ENCODE measurements at places on chromosomes 4 and X.

GRCh38 chrX:130034178-130034577 lies 51.7 kb downstream of the BCORL1 start:
- DNase-seq, result no peak

DNA sequence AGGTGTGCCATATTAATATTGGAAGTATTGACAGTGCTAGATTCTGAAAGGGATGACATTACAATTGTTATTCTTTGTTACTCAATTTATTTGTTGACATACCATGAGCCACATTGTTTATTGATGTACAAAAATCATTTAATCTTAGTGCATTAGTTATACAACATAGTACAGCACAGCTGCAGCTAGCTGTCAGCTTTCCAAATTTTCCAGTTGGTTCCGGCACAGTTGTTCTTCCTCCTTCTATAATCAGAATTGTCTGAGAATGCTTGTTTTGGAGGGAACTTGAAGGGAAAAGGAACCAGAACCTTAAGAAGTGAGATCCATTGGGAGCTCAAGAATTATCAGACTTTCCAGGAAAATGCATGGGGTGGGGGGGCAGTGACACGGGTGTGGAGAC lies 281.4 kb downstream of the ZIC3 start:
- DNase-seq, result no peak

DNA sequence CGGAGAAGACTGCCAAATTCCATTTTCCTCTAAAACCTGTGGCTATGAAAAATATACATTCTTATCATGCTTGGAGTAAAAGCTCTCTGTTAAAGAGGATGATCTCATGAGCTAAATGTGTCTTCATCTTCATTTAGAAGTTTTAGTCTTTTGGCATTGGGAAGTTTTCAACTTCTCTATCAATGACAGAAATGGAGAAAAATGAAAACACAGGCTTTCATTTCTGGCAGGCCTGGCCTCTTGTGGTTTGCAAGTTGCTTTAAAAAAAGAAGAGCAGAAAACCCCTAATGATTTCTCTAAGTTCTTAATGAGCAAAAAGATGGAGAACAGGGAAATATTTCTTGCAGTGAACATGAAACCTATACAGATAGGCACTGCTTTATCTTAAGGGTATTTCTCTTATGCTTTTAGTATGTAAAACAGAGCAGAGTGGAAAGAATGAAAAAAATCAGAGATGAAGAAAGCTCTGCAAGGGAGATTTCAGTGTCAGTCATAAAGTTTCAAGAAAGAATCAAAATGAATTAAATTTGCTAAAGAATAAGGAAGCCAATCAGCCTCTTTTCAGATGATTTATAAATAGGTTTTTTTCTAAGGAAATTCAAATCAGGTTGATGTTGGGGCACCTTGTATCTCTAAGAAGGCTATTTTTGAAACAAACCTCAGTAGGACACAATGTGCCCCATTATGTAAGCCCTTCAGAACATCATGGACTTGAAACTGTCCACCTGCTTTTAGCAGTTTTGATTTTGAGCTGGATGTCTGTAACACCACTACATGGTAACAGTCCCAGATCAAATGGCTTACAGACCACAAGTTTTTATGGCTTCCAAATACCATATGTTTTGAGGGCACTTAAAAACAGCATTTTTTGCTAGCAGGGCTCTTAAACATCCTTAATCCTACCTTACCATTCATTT lies 225.0 kb downstream of the GRIA3 start:
- no peak for DNase-seq

DNA sequence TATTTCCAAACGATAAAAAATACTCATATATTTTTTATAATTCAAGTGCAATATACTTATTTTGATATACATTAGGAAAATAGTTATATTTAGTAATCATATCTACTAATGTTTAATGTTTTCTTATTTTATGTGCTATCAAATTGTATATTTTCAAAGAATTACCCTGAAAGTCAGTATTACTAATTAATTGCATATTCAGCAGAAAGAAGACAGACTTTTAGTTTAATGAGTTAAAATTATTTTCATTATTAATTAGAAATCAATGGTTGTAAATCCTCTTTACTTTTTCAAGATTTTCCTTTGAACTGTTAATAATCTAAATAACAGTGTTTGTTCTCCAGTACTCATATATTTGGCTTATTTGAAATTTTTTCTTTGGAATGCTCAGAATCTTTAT lies 181.3 kb upstream of the NDST4 start:
- no peak for DNase-seq

- DNase-seq, result no peak
Measured at GRCh38 chr4:55834086-55834795, 14.7 kb downstream of the EXOC1L start.

GRCh38 chrX:38870361-38870895 lies 69.2 kb downstream of the MID1IP1 start:
- DNase-seq, result no peak

- DNase-seq, result no peak
Measured at GRCh38 chr4:75321484-75321883, 192.7 kb downstream of the RCHY1 start.

- no peak for DNase-seq
Measured at GRCh38 chr4:154276496-154276895, 215.1 kb downstream of the DCHS2 start.

DNA sequence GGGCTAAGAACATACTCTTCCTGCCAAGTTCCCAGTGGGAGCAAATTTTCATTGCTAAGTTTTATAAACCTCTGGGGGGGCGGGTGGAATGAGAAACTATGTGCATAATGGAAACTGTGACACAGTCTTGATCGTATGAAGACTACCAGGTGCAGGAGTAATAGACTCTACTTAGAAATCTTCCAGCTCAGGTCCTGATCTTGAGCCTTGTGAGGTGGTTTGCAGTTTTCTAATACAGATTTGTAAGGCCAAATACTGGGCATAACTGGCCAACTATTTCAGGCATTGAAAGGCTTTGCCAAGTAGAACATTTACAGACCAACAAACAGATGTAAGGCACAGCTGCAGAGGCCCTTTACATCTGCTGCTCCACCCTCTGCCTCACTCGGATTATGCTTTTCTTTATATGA lies 89.7 kb upstream of the CBR4 start:
- no peak for DNase-seq

- no peak for DNase-seq
Measured at GRCh38 chr4:101294597-101294996, 52.7 kb downstream of the PPP3CA start.

GRCh38 chr4:87835743-87836142 lies 3.0 kb downstream of the MEPE start:
- DNase-seq, result no peak

DNA sequence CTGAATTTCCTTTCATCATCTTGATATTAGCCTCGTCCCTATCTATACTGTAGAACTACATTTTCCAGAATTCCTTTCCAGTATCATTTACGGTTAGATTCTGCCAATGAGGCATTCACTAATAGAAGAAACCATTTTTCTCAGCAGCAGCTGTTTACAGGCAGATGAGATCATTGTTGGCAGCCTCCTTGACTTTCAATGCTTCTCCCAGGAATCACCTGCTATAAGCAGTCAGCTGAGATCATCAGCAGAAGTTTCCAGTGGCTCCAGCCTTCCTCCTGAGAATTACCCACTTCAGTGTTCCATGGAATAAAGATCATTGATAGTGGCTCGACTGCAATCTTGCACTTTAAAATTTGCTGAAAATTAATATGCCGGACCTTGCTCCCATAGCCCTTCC lies 157.3 kb upstream of the TET2 start:
- DNase-seq, result no peak

DNA sequence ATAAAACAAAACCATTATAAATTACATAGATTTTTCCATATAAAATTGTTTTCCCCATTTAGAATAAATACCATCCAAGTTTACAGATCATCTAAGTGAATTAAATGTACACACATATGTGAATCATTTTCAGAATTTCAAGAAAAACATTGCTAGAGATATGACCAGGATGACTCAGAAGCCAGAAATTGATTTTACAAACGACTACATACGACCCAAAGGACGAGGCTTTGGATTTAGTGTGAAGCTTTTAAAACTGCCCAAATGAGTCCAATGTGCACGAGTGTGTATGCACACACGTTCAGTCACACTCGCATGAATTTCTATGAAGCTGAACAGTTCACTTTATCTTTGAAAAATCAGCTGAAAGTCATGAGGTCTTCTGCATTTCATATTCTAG lies 37.9 kb downstream of the MFAP3L start:
- no peak for DNase-seq

GRCh38 chr4:162115333-162115732 lies 48.5 kb downstream of the FSTL5 start:
- no peak for DNase-seq

GRCh38 chrX:71365356-71365874 lies 742 bp upstream of the TAF1 start:
- DNase-seq, result no peak

DNA sequence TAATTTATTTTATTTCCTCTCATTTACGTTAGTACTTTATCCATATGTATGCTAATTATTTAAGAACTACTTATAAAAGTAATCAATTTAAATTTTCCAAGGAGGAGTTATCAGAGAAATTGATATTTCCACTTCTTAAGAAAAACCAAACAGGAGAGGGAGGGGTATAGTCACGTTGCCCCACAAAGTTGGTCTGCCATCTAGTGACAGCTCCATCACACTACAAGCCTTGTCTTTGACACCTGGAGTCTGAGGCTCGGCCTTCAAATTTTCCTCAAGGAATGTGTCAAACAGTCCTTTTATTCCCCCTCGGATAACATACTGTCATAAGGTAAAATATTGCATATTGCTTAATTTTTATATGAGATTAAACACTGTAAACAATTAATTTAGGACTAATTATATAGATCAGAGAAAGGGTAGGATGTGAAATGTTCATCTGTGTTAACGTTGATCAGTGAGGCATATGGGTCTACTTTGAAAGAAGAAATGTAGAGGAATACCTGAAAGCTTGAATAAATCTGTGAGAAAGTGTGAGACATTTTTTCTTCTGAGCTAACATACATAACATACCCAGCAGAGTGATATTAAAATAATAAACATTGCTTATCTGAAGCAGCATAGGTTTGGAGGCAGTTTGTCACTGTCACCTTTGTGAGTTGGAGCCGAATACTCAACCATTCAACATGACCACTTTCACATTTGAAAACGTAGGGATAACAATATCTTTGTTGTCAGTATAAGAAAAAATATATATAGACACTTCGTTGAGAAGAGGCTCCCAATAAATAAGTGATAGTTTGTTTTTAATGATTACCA lies 114.4 kb downstream of the GLRA3 start:
- no peak for DNase-seq

- no peak for DNase-seq
Measured at GRCh38 chr4:97952763-97953162, 190.5 kb downstream of the STPG2 start.
